ENCODE measurements at places on chromosomes 5 and 9.

- DNase-seq = no peak
Measured at GRCh38 chr9:14106699-14107098, 207.2 kb downstream of the NFIB start.

DNA sequence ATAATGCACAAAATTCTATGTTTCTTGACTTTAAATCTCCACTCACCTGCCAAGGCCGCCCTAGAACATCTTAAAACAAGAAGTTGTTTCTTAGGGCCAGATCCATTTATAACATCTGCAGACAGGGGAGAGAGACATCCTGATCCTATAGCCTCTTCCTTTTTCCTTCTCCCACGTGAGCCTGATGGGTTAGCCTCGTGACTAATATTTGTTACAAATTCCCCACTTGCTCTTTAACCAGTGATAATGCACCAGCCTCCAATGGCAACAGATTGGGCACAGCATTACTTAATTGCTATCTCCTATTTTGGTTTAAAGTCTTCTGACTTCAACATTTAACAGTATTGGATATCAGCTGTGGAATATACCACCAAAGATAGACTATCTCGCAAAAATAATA lies 196.5 kb downstream of the GADD45G start:
- no peak for DNase-seq

GRCh38 chr9:108861997-108862396 lies at the start of gene ACTL7A:
ACTL7A (plus strand) TSS chr9:108862266; CDS start chr9:108862323, 57 bp downstream.
- DNase-seq = no peak

- no peak for DNase-seq
Measured at GRCh38 chr5:33277061-33277650, 163.6 kb upstream of the TARS1 start.

DNA sequence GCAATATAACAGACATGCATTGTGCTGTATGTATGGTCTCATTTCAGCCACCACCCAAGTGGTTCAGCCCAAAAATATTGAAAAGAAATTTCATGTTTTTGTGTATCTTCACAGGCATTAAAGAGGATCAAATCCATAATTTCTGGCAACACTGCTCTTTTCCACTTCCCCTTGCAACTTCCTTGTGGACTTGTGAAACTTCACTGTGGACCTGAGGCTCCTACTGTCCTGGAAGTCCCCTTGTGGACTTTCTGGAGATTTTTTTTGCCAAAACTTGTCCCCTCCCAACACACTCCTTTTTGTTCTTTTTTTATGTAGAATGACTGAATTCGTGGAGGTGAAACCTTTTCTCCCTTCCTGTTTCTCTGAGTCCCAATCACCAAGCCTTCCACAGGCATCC lies 14.3 kb downstream of the OTULINL start:
- no peak for DNase-seq

- no peak for DNase-seq
Measured at GRCh38 chr9:8085986-8086385, 286.4 kb upstream of the DMAC1 start.

GRCh38 chr9:91220491-91221135 lies 141.1 kb downstream of the AUH start:
- DNase-seq = peak; percentile 16

- no peak for DNase-seq
Measured at GRCh38 chr9:131203431-131204218, 72.7 kb downstream of the FAM78A start.

GRCh38 chr9:122265149-122265915 lies 650 bp downstream of the MRRF start:
- DNase-seq = peak; percentile 36

DNA sequence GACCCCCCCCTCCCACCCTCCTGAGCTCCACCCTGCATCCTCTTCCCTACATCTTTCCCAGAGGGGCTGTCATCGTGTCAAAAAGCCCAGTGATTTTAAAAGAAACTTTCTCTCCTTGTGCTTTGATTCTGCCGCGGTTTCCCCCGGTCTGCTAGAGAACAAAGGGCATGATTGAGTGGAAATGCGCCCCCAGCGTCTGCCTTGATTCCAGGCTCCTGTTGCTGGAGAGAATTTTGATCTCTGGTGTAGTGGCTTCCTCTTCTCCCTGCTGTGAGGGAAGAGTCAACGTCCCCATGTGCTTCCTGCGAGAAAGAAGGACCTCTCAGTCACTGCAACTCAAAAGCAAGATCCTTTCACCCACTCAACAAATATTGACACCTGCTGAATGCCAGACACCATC lies 61.9 kb upstream of the RAPGEF1 start:
- DNase-seq = no peak

DNA sequence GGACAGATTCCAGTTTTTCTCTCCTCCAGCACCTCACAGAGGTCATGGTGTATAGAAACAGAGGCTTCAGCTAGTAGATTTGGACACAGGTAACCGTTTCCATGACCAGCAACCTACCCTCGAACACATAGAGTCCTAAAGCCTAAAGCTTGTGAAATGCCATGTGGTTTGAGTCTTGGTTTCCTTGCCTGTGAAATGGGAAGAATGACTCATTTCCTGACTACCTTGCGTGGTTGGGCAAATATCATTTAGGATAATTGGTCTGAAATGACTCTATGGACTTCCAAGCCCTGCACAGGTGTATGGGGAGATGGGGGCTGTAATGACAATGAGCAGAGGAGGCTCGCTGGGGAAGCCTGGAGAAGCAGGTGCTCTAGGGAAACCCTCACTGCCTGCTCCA lies 134.6 kb downstream of the TTLL11 start:
- peak; percentile 61 for DNase-seq

DNA sequence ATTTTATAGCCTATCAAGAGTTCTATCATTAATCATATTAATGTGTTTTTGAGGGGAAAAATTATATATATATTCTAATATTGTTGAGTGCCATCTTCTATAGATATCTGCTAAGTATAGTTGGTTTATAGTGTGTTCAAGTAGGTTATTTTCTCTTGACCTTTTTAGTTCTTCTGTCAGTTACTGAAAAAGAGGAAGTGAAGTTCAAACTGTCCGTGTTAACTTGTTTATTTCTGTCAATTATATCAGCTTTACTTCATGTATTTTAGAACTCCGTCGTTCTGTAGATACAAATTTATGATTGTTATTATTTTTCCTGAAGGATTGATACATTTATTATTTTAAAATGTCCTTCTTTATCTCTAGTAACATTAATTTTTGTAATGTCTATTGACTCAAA lies 1209.1 kb downstream of the CDH12 start:
- no peak for DNase-seq

DNA sequence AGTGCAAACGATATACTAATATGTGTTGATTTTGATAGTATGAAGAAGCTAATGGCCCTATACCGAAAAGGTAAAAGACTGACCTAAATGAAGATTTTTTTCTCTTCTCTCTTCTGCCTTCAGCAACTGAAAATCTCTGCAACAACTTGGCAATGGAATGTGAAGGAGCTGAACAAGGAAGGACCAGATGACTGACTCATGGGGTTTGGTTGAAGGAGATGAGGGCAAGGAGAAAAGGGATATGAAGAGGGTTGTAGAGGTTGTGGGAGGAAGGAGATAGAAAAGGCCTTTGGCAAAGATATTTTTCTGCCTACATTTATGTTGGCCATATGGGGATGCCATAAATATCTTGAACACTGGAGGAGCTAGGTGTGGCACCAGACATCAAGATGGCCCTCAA lies 129.7 kb upstream of the CHD1 start:
- DNase-seq = peak; percentile 50

- no peak for DNase-seq
Measured at GRCh38 chr5:7347377-7347776, 48.6 kb upstream of the ADCY2 start.

DNA sequence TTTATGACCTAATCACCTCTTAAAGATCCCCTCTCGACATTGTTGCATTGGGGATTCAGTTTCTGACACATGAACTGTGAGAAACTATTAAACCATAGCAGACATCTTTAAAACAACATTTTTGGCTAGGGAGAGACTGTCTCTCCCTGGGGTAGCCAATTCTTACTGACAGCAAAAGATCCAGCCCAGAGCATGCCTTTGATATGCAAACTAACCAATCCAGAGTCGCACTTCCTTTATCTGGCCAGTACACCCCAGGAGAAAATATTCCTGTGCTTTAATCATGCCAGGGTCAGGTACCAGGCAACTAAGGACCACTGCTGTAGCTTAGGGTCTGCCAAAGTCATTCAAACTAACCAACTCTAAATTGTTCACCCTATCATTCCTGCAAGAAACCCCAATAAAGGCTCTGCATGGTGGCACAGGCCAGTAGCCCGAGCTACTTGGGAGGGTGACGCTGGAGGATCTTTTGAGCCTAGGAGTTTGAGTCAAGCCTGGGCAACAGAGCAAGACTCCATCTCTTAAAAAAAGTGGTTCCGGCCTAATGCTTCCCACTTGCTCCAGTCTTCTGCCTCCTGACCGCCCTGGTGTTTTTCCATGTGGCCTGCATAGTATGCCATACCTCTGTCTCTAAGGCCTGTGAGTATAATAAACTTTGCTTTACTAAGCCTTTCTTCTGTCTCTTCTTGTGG lies 62.3 kb upstream of the DAPK1 start:
- DNase-seq = no peak

Measured in epithelial cell of esophagus (primary cell).